Muscle of back (tissue), 13 donors: ENCODE measurements at places on chromosomes 3 and 15.
A peak's percentile ranks its signal among the peaks of the same experiment; 100 is the strongest.

DNA sequence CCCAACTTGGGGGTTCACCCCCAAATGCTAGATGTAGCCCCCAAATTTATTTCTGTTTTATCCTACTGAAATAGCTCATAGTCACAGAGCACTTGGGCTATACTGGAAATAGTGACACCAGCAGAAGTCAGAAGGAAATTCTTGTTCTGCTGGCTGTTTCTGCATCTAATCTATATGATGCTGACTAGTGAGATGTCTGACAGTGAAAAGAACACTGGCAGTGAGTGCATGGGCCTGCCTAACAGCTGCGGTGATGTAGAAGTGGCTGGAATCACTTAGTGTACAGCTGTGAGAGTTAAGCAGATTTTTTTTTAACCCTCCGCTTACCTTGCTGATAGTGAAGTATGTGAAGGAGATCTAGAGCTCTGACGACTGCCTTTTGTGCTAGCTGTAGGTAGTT lies 14.0 kb downstream of the TTC14 start:
- no peak for DNase-seq

DNA sequence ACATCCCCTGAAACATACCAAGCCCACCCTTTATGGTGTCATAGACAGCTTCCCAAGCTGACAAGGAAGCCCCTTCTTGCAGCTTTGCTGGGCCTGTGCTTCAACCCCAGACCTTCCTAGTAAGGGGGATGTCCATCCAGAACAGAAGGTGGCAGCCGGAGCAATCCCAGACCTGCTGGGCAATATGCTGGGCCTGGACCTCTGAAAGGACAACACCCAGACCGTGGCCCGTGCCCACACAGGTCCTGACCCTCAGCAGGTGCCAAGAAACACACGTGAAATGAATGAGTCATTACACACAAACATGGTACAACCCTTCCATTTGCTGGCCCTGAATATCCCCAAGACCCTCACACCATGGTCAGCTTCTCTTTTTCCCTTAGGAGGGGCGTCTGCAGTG lies 19.8 kb upstream of the VILL start:
- DNase-seq = no peak

DNA sequence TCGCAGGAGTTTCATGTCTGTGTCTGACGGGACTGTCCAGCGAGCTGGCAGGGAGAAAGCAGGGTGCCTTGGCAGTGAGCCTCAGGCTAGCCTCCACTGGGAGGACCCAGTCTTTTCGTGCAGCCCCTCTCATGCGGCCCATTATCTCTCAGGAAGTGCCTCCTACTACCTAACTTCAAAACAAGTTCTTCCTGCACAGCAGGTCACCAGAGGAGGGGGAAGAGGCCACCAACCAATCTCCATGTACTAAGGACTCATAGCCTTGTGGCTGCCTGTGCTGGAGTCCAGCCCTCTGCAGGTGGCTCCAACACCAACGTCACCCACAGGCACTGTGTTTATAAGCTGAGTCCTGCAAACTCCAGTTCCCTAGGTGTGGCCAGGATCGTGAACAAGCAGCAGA lies 4.8 kb downstream of the VIPR1 start:
- no peak for DNase-seq

GRCh38 chr3:11603628-11604027 lies 40.1 kb downstream of the VGLL4 start:
- DNase-seq = peak; percentile 88
